ENCODE measurements at places on chromosomes 2 and 18.

DNA sequence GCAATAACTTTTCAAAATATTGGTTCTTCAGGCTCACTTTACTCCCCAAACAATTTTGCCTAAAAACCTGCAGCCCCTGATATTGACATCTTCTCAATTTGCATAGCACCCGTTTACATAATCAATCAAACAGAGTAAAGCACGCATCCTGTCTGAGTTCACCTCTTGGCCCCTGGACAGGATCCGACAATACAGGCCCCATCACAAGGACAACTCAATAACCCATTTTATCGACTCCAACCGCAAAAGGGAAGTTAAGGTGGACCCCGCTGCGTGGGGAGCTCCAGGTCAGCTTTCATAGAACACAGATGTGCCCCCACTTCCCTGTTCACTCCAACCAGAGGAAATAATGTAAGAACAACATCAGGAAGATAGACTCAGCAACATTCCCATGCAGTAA is 44.7 kb downstream of the TTC32 start:
- no peak for DNase-seq

- peak; percentile 50 for DNase-seq
Observed at GRCh38 chr2:70960833-70961647, 17.4 kb upstream of the ANKRD53 start.

- DNase-seq: no peak
Observed at GRCh38 chr2:60394463-60394862, 159.0 kb downstream of the BCL11A start.

DNA sequence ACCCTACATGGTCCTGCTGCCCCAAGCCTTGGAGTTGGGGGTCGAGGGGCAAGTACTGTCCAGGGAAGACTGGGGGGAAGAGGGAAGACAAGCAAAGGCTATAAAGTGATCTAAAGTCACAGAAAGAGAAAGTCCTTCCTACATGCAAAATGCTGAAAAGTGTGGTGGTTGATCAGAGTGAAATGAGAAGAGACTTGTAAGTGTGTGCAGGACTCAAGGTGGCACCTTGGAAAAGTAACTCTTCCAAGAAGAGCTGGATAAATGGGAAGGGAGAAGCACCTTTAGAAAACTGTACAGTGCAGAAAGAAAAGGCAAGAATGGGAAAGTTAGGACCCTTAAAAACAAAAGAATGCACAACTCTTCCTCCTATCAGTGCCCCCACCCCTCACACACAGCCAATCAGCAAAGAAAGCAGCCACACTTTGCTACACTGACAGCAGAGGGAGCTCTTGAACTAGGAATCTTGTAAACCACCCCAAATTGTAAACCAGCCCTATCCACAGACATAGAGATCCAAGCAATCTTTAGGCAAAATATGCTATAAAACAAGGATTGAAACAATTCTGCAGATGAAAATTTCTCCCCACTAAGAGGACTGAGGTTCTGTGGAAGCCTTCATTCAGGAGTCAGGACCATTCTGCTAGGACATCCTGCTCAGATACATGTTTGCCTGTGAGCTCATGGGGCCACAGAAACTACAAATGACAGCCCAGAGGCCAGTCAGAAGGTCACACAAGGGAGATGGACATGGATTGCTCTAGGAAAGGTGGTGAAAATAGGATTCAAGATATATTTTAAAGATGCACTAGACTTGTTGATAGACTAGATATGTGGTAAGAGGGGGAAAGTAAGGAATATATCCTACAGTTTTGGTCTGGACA is 146.4 kb downstream of the FTCDNL1 start:
- no peak for DNase-seq

- DNase-seq: no peak
Observed at GRCh38 chr2:195656161-195656858, 716 bp upstream of the SLC39A10 start.

- no peak for DNase-seq
Observed at GRCh38 chr2:144701259-144701658, 181.3 kb upstream of the ZEB2 start.

- DNase-seq: no peak
Observed at GRCh38 chr18:25516747-25517498, 165.0 kb upstream of the ZNF521 start.

- no peak for DNase-seq
Observed at GRCh38 chr18:70289351-70290312, 787 bp downstream of the SOCS6 start.

GRCh38 chr2:66684289-66684688 is 249.4 kb downstream of the MEIS1 start:
- no peak for DNase-seq

- no peak for DNase-seq
Observed at GRCh38 chr2:20656561-20656960, 5.7 kb upstream of the HS1BP3 start.

DNA sequence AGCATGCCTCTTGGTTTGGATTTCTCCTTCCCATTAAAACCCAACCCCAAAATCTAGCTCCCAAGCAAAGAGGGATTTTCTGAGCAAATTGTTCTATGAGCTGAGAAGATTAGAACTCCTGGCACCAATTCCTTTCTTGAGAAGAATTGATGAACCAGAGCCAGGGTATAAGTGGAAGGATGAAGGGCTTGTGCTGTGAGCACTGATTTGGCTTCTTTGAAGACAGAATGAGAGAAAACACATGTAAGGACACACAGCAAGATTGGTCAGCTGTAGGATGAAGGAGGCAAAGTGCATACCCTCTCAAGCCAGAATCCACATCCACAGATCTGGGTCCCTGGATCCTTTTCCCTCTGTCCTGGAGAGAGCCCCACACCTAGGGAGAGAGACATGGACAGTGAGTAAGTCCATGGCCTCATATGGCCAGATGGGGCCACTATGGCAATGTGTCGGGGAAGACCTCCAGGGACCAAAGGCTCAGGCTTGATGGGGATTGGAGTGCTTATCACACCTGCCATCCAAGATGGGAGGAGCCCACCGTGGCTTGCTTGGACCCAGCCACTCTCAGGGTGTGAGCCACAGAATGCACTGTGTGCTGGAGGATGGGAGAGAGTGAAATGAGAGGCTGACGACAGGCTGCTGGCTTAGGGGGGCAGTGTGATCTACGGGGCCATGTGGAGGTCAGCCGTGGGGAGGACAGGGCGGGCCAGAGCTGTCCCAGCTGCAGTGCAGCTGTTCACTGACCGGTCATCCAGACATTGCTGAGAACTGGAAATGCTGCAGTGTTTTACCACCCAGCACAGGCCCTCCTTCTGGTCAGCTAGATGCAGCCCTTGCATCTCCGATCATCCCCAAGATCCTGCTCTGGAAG is 339.8 kb downstream of the CYP26B1 start:
- no peak for DNase-seq

GRCh38 chr18:56637176-56637575 is 1.2 kb downstream of the TXNL1 start:
- DNase-seq: no peak

GRCh38 chr18:34495506-34495905 is 214.6 kb upstream of the DTNA start:
- no peak for DNase-seq

DNA sequence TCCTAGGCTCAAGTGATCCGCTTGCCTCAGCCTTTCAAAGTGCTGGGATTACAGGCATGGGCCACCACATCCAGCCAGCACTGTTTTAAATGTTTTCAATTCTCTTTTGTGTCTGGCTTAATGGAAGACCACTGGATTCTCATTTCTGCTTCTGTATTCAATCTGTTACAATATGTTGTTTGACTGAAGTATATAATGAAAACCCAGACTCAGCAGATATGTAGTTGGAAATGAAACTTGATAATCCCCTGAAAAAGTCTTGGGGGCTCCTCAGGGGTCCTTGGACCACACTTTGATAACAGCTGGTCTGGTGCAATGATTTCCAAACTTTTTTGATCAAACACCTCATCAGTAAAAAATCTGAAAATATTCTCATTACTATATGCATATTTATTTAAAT is 132.7 kb downstream of the ATAD2B start:
- no peak for DNase-seq

DNA sequence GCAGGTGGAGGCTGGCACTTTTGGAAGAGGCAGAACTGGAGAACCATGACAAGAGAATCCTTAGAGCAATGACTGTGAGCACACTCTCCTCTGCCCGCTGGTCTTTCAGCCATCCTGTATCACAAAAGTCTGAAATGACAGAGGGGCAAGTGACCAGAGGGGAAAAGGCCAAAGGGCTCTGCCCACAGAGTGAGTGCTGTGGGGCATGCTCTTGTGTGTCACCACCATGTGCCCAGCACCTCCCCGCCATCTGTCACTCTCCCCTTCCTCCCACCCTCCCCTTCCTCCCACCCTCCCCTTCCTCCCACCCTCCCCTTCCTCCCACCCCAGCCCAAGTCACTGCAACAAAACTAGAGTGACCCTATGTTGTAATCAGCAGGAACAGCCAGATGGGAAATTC is 31.9 kb downstream of the DAW1 start:
- no peak for DNase-seq

GRCh38 chr2:86357392-86357963 is 20.1 kb upstream of the REEP1 start:
- no peak for DNase-seq

DNA sequence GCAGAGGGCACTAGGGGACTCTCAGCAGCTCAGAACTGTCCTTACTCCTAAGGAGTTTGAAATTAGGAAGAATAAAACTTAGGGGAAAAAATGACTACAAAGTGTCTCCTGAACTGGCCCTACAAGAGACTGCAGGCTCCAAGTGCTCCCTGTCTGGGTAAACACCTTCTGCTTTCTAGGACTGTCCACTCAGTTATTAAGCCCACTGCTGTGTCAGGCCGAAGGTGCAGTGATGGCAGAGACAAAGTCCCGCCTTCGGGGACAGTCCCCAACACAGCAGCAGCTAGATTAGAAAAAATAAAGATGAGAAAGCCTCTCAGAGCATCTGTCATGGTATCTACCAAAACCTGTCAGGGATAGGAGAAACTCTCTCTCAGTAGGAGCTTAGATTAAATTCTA is 28.3 kb downstream of the TWIST2 start:
- DNase-seq: no peak

DNA sequence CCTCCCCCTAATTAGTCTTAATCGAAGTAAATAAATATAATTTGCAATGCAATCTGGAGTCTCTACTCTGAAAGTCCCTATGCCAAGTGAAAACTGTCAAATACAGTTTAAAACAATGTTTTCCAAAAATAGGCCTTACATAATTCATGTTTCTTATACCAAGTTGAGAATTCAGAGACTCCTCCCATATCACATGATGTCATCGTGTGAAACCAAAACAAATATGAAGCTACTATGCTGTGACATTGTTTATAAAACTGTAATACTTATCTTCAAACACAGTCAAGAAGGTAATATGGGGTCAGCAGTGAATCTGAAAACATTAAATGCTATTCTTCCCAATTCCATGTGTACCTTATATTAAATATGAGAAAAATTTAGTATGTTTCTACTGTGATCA is 940.2 kb upstream of the FANCL start:
- no peak for DNase-seq

GRCh38 chr2:18105929-18106328 is 227.5 kb downstream of the KCNS3 start:
- DNase-seq: no peak

- DNase-seq: no peak
Observed at GRCh38 chr18:28494151-28494550, 317.2 kb upstream of the CDH2 start.
